ENCODE measurements at places on chromosomes 2 and 18. TPM values are rescaled to one million over a fixed set of nuclear protein-coding genes. Genes with fewer than 3 reads are reported as not detected.

Gene MAP2
- 7.5 TPM for polyA plus RNA-seq

Gene ACTR2
- polyA plus RNA-seq: 125 TPM

Gene INPP5D
- 6.3 TPM for polyA plus RNA-seq

DNA sequence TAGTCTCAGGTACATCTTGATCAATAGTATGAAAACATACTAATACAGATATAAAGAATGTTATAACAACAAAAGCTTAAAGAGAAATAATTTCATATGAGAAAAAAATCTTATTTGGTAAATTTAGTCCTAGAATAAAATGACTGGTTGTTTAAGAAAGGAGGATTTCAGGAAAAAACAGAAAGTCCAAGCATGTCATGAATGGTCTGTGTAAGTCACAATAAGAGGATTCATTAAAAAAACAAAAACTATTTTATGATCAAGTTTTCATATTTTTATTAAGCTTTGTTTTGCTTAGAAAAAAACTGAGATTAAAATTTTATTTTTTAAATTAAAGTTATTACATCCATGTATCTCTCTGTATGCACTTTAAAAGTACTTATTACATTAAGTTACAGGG, 353.9 kb upstream of the SPHKAP start:
- no peak for DNase-seq

DNA sequence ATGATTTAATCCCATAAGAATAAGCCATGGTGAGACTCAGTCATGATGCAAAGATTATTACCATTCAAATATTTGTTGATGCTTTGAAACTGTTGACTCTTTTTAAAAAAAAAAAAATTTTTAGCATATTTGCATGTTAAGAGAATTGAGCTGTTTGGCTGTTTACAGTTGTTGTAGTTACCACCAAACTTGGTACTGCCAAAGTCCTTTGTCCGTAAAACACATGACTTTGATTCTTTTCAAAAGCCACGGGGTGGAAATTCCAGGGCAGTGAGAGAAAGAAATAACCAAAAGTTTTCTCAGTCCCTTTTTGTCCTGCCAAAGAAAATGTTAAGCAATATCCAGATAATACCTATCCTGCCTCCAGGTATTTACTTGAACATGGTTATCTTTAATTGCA, 474.8 kb downstream of the METTL4 start:
- no peak for DNase-seq

- no peak for DNase-seq
Observed at GRCh38 chr2:48015421-48015820, 109.1 kb upstream of the FBXO11 start.

DNA sequence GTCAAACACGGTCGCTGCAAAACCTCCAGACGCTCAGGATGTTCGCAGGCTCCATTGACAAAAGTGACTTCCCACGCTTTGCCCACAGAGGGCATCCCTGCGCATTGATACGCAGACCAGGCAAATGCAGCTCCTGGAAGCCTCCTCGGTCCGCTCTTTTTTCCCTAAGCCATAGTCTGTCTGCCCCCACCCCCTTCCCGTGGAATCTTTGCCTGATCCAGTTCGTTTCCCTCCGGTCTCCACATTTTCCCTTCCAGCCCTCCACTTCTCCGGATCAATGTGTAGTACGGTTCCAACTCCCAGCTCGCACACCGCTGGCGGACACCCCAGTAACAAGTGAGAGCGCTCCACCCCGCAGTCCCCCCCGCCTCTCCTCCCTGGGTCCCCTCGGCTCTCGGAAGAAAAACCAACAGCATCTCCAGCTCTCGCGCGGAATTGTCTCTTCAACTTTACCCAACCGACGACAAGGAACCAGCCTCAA, at the start of gene DCC:
TSS of gene DCC (plus strand) at position 307 of the 481 bp plus-strand sequence. CDS start 591 bp downstream, outside the sequence.
- DNase-seq: peak; percentile 38

GRCh38 chr2:36351736-36352349, 3.7 kb upstream of the CRIM1 start:
- DNase-seq: peak; percentile 69

DNA sequence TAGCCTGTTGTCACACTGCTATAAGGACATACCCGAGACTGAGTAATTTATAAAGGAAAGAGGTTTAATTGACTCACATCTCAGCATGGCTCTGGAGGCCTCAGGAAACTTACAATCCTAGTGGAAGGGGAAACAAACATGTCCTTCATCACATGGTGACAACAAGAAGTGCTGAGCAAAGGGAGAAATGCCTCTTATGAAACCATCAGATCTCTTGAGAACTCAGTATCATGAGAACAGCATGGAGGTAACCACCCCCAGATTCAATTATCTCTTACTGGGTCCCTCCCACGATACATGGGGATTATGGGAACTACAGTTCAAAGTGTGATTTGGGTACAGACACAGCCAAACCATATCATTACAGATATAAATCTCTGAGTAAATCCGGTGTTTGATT, 148.7 kb downstream of the PRPF40A start:
- no peak for DNase-seq

DNA sequence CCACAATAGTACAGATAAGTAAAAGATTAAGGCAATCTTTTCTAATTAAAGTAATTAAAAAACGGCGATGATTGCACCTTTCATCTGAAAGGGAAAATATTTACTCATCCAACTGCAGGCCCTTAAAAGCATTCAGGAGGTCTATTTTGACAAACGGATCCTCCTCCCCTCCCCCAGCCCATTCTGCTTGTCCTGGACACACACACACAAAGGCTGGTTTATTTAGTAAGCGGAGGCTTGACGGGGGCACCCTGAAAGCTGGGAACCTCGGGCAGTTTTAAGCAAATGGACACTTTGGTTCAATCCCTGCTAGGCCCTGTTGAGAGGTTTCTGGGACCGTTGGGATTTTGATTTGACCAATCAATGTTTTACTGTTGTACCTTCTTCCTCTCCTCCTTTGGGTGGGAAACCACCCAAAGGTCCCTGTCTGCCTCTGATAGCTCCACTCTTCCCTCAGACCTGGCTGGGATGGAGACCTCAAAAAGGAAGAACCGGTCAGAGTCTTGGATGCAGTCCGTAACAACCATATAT, 135.8 kb upstream of the HAAO start:
- DNase-seq: no peak
